Effector memory CD8-positive, alpha-beta T cell (primary cell): ENCODE measurements at places on chromosomes 2 and 18.

- no peak for DNase-seq
Measured at GRCh38 chr2:236664136-236664535, 94.5 kb downstream of the ACKR3 start.

DNA sequence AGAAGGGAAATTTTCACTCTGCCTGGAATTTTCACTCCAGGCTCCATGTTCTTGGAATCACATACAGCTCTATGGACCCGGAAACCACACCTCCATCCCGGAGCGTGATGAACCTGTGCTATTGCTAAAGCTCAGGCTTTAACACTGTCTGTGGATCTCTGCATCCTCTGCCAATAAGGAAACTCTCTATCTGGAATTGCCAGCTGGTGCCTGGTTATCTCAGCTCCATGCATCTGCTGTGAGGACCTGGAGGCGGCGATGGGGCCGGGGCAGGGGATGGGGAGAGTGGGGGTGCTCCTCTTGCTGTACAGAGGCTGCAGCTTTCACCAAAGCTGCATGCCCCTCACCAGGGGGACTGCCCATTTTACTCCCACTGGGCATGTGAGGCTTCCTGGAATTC, 754.0 kb upstream of the SOX11 start:
- no peak for DNase-seq

DNA sequence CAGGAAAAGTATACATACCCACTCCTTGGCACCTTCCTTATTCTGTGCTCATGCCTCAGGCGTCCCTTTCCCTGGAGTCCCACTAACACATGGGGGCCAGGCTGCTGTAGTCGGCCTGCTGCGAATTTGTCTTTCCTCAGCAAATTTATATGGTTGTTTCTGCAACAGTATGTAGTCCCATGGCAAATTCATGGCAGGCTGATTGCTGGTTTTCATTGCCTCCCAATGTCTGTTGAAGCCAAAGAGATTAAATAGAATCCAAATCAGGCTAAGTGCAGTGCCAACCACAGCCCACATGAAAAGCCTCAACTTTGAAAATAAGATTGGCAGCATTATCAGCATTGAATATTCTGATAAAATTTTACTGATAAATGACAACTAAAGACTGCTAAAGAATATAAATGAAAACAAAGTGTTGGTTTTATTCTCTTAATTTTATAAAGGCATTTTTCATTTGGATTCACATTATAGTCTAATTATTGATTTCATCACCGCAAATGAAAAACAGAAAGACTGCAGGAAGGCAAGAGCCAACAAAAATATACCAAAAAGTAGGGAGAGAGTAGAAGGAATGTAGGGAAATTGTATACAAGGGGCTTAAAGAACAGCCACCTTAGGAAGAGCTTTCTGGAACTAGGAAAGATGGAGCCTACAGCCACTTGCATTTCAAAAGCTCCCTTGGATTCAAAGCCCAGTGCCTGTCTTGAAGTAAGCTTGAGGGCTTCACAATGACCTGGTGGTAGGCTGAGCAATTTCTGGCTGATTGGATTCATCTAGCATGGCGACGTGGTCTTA, 283.7 kb upstream of the MMADHC start:
- DNase-seq = no peak

GRCh38 chr2:191670076-191670475, 7.9 kb upstream of the NABP1 start:
- DNase-seq = no peak

DNA sequence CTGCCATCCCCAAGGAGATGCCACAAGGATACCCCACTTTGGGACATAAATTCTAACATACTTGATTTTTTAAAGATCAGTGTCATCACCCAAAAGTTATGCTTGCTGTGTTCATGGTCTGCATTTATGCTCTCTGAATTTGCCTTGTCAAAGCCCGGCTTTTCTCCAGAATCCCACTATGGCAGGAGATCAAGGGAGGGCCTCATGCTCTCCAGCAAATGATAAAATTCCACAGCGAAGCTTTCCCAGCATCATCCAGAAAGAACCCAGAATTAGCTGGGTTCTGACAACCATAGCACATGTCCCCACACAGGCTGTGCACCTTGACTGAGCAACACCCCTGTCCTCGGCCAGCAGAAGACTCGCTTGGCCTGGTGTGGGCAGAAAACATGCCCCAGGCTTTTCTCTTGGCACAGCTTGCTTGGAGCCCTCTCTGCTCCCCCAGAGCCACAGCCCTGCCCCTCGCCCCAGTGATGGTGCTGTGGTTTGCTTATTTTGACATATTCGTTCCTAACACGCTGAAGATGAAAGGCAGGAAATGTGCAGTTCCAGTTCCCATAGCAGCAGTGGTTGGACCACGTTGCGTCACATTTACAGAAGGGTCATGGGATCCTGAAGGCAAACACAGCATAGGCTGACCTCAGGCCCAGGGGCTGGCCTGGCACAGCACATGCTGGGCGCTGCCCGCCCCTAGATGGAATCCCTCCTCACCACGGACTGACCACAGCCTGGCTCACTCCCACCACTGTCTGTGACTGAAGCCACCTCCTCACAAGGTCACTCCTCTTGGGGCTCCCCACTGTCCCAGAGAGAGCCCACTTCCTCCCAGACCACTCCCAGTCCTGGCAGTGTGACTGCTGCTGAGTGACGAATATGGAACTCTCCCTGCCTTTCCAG, 14.1 kb upstream of the CHRNA1 start:
- DNase-seq = peak; percentile 74

DNA sequence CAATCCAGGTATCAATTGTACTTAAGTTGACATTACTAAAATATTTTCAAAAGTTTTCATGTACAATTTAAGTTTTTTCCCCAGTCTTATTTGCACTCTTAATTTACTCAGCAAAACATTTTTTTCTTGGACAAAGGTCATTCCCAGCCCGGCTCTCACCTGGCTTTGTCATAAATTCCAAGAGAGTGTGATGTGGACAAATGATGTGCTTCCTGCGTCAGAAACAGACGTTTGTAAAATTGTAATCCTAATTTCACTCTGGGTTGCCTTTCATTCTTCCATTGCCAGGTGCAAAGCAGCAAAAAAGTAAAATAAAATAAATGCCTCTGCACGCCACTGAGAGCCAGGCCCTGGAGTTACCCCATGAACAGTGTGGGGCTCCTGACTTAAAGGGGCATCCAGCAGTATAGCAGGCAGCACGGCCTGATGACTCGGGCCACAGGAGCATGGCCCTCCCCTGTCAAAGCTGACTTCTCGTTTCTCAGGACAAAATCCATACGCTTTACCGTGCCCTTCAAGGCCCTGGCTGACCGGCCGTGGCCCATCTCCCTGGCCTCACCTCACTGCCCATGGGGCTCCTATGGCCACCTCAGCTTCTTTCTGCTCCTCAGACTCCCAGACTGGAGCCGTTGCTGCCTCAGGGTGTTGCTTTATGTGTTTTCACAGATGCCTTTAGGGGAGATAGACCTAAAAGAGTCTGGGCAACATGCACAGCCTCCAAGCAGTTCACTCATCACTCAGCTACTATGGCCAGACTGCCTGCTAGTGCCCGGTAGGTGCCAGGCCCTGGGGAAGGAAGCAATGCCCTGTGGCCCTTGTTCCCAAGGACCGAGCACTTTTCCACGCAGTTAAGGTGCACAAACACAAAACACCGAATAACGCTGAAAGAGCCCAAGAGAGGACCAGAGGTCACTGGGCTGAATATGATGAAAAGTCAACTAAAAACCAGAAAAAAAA, 7.6 kb upstream of the TMEM185B start:
- no peak for DNase-seq

GRCh38 chr2:69581774-69582581, 61.6 kb downstream of the AAK1 start:
- no peak for DNase-seq

GRCh38 chr18:61854578-61855448, 38.0 kb downstream of the RNF152 start:
- no peak for DNase-seq

DNA sequence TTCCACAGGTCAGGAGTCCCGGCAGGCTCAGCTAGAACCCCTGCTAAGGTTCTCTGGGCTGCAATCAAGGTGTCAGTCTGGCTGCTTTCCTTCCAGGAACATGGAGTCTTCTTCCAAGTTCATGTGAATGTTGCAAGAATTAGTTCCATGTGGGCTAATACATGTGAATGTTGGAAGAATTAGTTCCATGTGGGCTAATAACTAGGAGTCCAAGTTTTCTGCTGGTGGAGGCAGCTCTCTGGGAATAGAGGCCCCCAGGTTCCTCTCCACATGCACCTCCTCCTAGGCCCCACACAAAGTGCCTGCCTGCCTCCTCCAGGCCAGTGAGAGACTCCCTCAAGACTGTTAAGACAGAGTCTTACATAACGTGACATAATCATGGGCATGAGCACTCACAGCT, 140.8 kb upstream of the SLC35G4 start:
- no peak for DNase-seq

DNA sequence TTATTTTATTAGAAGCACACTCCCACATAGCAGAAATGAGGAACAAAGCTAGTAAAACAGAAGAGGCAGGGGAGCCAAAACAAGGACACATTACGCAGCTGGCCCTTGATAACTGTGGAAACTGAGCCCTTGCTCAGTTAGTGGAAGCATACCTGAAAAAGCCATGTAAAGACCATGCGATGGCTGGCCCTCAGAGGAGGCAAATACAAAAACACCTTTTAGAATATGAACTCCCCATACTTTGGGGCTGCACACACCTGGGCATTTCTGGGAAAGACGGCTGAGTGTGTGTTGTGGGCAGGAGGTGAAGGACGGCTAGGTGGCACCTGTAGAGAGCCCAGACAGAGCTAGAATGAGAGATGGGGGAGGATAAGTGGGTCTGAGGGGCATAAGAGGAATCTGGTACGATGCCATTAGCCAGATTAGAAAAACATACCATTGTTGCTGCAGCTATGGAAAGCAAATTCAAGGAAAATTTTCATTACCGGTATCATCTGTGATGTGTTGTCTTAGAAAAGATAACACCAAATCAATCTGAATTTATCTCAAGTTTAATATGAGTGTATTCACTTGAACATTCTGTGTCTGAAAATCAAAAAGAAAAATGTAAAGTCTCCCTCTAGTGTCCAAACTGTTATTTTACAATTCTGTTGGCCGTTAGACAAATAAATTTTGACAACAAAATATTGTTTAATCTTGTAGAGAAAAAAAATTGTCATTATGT, 45.2 kb upstream of the SULT1C3 start:
- DNase-seq = no peak

DNA sequence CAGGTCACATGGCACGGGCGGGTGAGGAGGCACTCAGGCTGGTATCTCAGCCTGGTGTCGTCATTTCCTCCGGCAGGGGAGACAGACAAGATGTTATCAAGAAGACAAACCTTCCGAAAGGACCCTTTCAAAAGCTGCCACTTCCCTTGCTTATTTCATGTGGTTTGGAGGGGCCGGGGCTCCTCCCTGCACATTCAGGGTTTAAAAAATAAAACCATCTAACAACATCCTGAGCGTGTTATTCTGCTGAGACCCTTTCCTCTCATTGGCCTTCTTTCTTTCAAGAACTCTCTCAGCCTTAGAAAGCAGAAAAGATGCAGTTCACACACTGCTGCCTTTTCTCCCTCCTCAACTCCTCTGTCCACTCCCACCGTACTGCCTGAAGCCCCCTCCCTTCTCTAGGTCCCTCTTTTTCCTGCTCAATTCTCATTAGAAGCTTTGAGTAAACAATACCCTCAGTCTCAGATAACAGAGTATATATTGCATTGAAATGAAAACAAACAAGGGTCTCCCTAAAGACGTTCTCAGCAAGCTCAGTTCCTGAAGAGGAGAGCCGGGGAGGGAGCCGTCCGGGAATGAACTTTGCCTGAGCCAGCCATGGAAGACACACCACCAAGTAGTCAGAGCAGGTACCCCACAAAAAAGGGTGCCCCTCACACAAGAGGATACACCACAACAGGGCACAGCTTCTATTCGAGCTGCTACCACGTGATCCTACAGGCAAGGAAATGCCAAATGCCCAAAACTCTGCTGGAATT, 9.7 kb downstream of the SMAD7 start:
- peak; percentile 83 for DNase-seq

- DNase-seq = peak; percentile 1
Measured at GRCh38 chr2:192195548-192196418, 1.1 kb upstream of the TMEFF2 start.

- no peak for DNase-seq
Measured at GRCh38 chr2:237140689-237141285, 55.1 kb downstream of the COPS8 start.

DNA sequence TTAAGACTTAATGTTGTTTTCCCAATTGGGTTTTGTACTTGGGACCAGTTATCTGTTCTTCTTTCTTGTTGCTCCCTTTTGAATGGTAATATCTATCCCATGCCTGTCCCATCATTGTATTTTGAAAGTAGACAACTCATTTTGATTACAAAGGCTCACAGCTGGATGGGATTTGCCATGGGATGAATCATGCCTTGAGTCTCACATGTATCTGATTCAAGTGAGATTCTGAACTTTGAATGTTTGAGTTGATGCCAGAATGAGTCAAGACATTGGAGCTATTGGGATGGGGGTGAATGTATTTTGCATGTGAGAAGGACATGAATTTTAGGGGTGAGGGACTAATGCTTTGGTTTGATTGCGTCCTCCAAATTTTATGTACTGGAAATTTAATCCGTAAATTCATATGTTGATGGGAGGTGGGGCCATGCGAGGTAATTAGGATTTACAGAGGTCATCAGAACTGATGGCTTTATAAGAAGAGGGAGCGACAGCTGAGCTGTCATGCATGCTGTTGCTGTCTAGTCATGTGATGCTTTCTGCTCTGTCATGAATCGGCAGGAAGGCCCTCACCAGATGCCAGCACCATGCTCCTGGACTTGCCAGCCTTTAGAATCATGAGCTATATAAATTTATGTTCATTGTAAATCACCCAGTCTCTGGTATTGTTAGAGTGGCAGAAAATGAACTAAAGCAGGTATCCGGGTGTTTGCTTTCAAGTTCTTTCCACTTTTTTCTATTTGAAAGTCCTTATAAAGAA, 741.3 kb upstream of the RAB6C start:
- no peak for DNase-seq

- DNase-seq = no peak
Measured at GRCh38 chr2:39718483-39718882, 52.8 kb downstream of the TMEM178A start.

- no peak for DNase-seq
Measured at GRCh38 chr2:112831946-112832840, 4.4 kb downstream of the IL1B start.

- DNase-seq = no peak
Measured at GRCh38 chr2:42029171-42029570, 18.6 kb upstream of the PKDCC start.
